8988T (cell line): ENCODE measurements at places on chromosomes 16 and 17.

DNA sequence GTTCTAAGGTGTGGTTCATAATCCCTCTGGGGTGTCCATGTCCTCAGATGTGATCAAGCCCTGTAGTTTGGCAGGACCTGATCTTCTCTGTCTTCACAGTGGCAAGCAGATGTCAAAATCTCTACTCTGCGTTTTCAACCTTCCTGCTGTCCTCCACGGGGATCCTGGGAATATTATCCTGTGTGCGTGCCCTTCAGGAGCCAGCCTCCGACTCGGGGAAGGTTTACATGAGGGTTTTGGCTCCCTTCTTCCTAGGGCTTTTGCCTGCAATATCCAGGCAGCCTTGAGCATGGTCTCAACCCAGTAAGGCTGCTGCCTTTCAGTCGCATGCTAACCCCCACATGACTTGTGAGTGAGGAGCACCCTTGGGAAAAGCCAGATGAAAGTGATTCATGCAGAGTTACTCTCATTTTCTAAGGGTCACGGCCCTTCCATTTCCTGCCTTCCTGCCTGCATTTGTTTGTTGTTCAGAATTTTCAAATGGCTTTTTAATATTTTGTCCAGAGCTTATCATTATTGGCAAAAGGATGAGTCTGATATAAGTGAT, 202.2 kb upstream of the CHMP6 start:
- DNase-seq = no peak

GRCh38 chr16:30767767-30768465, 5.8 kb downstream of the RNF40 start:
- no peak for DNase-seq

DNA sequence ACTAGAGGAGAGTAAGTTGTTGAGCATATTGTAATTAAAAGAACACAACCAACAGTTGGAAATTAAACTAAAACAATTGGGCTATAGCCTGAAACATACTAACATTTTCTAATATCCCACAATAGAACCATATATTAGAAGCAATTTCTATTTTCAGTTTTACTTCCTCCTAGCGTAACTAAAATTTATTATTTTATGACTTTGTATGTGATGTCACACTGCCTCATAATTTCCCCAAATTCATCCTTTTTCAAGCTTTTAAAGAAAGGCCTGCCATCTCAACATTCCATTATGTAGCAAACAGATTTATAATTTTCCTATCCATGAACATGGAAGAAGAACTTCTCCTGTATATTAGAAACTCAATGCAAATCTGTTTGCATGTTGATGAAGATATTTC, 110.2 kb downstream of the HS3ST3A1 start:
- no peak for DNase-seq

DNA sequence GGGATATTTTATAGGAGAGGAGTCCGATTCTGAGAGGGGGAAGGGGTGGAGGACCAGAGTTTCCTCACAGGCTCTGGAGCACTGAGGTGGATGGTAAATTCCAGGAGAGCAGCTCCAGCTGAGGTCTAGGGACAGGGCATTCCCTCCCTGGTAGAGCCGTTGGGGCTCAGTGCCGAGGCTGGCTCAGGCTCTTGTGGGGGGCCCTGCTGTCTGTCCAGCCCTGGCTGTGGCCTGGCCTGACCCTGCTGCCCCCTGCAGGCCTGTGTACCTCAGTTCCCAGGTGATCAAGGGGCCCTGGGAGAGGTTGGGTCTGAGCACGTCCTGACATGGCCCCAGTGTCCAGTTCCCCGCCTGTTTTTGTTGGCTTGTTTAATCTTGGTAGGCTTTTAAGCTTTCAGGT, 16.8 kb downstream of the ZNF750 start:
- DNase-seq = peak; percentile 51

DNA sequence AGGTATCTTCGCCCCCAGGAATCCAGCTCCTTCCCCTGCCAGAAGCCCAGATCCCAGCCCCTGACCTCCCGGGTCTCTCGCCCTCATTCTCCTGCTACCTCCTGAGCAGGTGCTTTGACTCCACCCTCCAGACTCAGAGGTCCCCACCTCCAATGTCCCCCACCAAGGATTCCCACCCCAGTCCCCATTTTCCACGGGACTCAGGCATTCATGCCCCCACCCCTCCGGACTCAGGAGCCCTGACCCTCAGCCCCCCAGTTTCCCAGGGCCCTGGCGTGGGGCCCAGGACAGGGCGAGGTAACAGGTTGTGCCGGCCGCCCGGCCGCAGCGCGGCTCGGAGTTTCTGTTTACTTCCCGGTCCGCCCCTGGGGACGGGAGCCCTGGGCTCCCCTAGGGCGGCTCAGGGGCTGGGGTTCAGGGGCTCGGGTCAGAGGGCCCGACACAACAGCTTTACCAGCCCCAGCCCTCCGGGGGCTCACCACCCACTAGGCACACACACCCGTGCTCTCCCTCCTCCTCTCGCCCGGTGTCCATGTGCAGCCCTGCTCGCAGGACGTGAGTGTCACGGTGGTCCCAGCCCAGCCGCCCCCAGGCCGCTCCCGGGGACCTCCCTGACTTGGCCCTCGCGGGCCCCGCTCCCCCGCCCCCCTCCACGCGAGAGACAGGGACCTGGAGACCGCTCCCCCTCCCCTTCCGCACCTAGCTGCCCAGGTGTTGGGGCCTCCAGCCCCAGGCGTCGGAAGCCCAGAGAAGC, 595 bp downstream of the BICDL2 start:
- no peak for DNase-seq

- no peak for DNase-seq
Observed at GRCh38 chr16:898761-899682, 71.8 kb downstream of the LMF1 start.

DNA sequence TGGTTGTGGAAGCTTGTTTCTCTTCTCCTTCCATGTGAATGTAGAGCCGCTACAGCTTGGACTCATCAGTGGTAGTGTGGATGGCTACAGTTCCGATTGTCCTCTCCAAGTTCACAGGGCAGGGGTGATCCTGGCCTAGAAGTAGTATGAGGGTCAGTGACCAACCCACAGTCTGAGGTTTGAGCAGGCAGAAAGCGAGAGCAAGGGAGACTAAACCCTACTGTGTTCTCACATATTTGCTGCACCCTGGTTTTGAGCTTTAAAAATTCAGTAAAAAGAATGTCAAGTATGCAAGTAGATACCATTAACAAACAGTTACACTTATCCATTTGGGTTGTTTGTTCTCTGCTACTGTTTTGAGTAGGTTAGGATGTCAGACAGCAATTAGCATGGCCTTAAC, 148.9 kb downstream of the MRTFB start:
- no peak for DNase-seq

DNA sequence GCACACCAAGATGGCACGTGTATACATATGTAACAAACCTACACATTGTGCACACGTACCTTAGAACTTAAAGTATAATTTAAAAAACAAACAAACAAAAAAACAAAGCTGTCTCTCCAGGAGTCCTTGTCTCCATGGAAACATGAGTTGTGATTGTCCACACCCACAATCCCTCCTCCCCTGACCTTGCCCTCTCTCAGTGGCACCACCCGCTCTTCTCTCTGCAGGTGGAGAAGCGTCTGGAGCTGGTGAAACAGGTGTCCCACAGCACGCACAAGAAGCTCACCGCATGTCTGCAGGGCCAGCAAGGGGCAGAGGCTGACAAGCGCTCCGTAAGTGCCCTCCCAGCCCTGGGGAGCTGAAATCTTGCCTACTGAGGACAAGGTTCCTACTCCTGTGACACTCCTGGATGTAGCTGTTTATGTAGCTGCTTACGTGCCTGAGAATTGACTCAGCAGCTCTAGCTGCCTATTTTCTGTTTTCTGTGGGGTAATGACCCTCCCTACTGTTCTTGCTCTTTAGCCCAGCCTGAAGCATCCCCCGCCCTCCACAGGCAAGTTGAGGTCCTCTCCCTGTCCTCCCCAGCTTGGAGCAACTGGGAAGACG, 107.0 kb downstream of the ARHGAP44 start:
- no peak for DNase-seq
